Smooth muscle cell of trachea (primary cell): ENCODE measurements at places on chromosomes 7 and 10. TPM values are rescaled to one million over a fixed set of nuclear protein-coding genes. Genes with fewer than 3 reads are reported as not detected.

The NEUROG3 gene
- not detected in 2 replicates for total RNA-seq

The TMEM139 gene
- total RNA-seq: 0.50 TPM in 1 of 2 replicates, not detected in the other

The RTKN2 gene
- 0.33 and 1.3 TPM in 2 replicates for total RNA-seq

The IDI2 gene
- total RNA-seq: not detected in 2 replicates

The SEMA3A gene
- 80.4 and 117 TPM in 2 replicates for total RNA-seq

The TM9SF3 gene
- 100 and 111 TPM in 2 replicates for total RNA-seq

The ARHGEF5 gene
- total RNA-seq: 3.3 and 4.5 TPM in 2 replicates

The MYL10 gene
- not detected in 2 replicates for total RNA-seq

The PARG gene
- total RNA-seq: 27.5 and 39.0 TPM in 2 replicates

The CWF19L1 gene
- total RNA-seq: 27.1 and 42.5 TPM in 2 replicates

The MDH2 gene
- total RNA-seq: 45.5 and 63.2 TPM in 2 replicates

The NXPH1 gene
- total RNA-seq: not detected in 2 replicates

The NPY gene
- not detected in 2 replicates for total RNA-seq

The FAM25C gene
- total RNA-seq: not detected in 2 replicates

The TBX20 gene
- total RNA-seq: not detected in 2 replicates

The CPSF4 gene
- total RNA-seq: 27.9 and 49.3 TPM in 2 replicates

The CAMK2B gene
- 0.15 and 0.33 TPM in 2 replicates for total RNA-seq

The ODAD2 gene
- under 0.01 and 0.17 TPM in 2 replicates for total RNA-seq

The ADCYAP1R1 gene
- not detected in 2 replicates for total RNA-seq

The LRMDA gene
- 2.0 and 2.5 TPM in 2 replicates for total RNA-seq

The CCDC136 gene
- total RNA-seq: 11.1 and 15.6 TPM in 2 replicates

The ZNF365 gene
- 2.9 and 3.8 TPM in 2 replicates for total RNA-seq

The TBC1D12 gene
- total RNA-seq: 17.0 and 19.8 TPM in 2 replicates

The PRXL2A gene
- total RNA-seq: 2.5 and 3.3 TPM in 2 replicates

The HTR5A gene
- total RNA-seq: not detected in 2 replicates

The GDF2 gene
- total RNA-seq: not detected in 2 replicates

The SCART1 gene
- total RNA-seq: 3.0 and 3.9 TPM in 2 replicates

The POU6F2 gene
- total RNA-seq: not detected in 2 replicates

The WEE2 gene
- total RNA-seq: 0.33 TPM in 1 of 2 replicates, not detected in the other

The GLUD1 gene
- total RNA-seq: 356 and 443 TPM in 2 replicates

The THSD7A gene
- 0.17 and 1.6 TPM in 2 replicates for total RNA-seq

The INTS15 gene
- 6.3 and 11.4 TPM in 2 replicates for total RNA-seq

The CDC123 gene
- 124 and 126 TPM in 2 replicates for total RNA-seq

The MAT1A gene
- under 0.01 TPM in 1 of 2 replicates, not detected in the other for total RNA-seq

The ADCY1 gene
- 4.8 and 29.4 TPM in 2 replicates for total RNA-seq

The NCF1 gene
- total RNA-seq: not detected in 2 replicates

The SFRP4 gene
- 1.7 and 8.1 TPM in 2 replicates for total RNA-seq

The MYH16 gene
- not detected in 2 replicates for total RNA-seq
